ENCODE measurements at places on chromosomes 11 and 22. TPM values are rescaled to one million over a fixed set of nuclear protein-coding genes. Genes with fewer than 3 reads are reported as not detected.

Gene PAMR1
- total RNA-seq = 0.77 TPM

Gene SMC1B
- total RNA-seq = not detected

GRCh38 chr11:692824-693414 is 2.1 kb downstream of the DEAF1 start:
- no peak for DNase-seq

- DNase-seq = no peak
Measured at GRCh38 chr22:40479887-40480538, 109.6 kb downstream of the SGSM3 start.
